ENCODE measurements at places on chromosomes 4 and X.

DNA sequence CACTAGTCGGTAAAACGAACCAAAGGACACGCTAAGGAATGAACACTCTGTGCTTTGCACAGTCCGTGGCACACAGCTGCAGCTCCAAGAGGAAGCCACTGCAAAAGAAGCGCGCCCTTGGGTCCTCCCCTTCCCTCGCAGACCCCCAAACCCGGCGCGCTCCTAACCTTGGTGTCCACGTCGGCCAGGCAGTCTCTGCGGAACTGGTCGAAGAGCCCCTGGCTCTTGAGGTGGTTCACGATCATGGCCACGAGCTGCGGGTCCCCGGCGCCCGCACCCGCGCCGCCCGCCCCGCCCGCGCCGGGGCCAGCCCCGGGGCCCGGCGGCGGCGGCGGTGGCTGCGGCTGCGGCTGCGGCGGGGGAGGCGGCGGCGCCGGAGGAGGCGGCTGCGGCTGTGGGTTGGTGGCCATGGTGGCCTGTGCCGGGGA, 333 bp downstream of the BOD1L1 start:
- DNase-seq: peak; percentile 52
- peaks cover 10% of the 10 kb centered on the region for H3K4me1 ChIP-seq
- H3K27me3 ChIP-seq: no peaks in the 10 kb centered on the region
- peak overlapping the region; percentile 83 for H3K4me3 ChIP-seq
- H3K27ac ChIP-seq: peak overlapping the region; percentile 91

DNA sequence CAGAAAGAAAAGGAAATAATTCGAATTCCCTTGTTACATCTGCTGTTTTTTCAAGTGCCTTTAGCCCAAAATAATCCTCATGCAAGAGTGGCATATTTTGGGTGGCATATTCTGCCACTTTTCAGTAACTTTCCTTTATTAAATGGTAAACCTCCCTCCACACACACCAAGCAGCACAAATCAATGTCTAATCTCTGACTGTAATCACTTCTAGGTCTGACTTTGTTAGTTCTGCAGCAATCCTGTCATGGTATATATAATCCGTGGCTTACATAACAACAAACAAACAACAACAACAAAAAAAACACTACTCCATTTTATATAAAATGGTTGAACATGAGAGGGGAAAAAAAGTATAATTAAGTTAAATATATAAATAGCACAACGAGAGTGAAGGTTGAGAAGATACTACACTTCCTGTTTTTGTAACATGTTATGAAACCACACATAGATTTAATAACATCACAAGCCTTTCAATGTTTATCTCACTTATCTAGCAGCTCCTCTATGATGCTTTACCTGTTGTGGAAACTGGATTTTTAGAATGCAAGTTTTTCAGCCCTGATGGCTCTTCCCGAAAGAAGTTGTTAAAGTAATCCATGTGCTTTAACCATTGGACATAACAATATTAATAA, 715.4 kb downstream of the GRXCR1 start:
- no peak for DNase-seq
- H3K27me3 ChIP-seq: no peaks in the 10 kb centered on the region
- no peaks in the 10 kb centered on the region for H3K36me3 ChIP-seq
- H3K4me3 ChIP-seq: no peak overlapping the region
- no peaks in the 10 kb centered on the region for H3K4me1 ChIP-seq

DNA sequence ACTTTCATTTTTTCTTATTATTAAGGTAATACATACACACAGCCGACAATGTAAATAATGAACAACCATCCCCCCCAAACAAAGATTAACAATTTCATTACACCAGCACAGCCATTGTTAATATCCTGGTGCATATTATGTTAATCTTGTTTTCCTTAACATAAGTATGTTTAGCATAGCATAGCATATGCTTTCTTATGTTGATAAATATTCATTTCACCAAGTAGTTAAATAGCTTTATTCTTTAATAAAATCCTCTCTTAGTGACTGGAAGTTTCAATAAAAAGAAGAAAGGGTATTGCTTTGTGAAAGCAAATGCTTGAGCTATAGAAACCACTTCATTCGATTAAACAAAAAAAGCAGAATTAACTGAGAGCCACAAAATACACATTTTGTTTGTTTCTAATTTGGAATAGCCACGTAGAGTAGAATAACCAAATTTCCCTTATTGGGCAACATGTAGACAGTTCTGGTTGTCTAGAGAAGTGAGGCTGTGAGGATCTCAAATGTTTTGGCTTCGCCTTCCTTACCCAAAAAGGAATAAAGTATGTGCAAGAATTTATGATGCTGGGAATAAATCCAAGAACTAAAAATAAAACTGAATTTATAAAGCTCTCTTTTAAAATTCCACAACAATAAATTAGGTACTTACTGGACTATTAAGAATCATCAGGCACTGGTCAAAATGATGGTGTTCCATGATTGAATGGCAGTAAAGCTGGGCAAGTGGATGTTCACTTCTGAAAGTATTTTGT, 118.0 kb downstream of the PDE5A start:
- no peak overlapping the region for H3K27ac ChIP-seq
- no peaks in the 10 kb centered on the region for H3K27me3 ChIP-seq
- DNase-seq: no peak
- H3K4me1 ChIP-seq: peaks cover under 1% of the 10 kb centered on the region
- H3K36me3 ChIP-seq: peaks cover 33% of the 10 kb centered on the region
- H3K4me3 ChIP-seq: no peak overlapping the region

DNA sequence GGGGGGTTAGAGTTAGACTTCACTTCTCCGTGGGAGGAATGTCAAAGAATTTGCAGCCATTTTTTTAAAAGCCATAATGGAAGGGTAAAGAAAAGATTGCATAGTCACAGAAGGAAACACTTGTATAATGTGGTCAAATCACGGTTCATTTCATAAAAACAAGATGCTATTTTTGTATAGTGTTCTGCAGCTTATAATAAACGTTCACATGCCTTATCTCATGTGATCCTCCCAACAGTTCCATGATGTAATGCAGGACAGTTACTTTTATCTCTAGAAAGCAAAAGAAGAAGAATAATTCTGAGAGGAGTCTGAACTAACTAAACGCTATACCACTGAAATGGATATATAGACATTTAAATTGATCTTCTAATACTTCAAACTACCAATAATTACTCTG, 71.3 kb upstream of the CAMK2D start:
- H3K27me3 ChIP-seq: no peaks in the 10 kb centered on the region
- no peaks in the 10 kb centered on the region for H3K4me1 ChIP-seq
- H3K27ac ChIP-seq: no peak overlapping the region
- no peak for DNase-seq
- no peaks in the 10 kb centered on the region for H3K36me3 ChIP-seq
- no peak overlapping the region for H3K4me3 ChIP-seq

DNA sequence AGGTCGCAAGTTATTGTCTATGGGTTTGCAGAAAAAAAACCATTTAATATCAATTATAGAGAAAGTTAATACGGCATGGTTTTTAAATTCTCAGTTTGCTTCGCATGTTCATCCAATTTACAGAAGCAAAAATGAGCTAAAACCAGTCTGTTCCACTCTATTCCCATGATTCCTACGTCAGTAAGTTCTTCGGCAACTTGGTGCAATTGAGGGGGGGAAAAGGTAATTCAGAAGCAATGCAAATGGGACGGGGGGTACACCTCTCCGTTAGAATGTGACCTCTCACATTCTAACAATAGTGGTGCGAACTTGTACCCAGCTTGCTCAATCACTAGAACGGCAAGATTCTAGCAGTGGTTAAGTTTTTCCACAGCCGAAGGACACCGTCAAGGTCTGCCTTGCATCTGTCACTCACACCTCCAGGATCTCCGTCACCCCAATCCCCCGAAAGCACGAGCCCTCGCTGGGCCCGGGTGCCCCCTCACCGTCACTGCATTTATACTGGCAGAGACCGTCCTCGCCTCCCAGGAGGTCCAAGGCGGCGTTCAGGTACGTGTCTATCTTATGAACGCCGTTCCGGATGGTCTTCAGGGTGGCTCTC, 653 bp downstream of the PLA2G12A start:
- H3K4me1 ChIP-seq: peaks cover 6% of the 10 kb centered on the region
- H3K36me3 ChIP-seq: no peaks in the 10 kb centered on the region
- no peak for DNase-seq
- no peaks in the 10 kb centered on the region for H3K27me3 ChIP-seq
- peak overlapping the region; percentile 74 for H3K4me3 ChIP-seq

DNA sequence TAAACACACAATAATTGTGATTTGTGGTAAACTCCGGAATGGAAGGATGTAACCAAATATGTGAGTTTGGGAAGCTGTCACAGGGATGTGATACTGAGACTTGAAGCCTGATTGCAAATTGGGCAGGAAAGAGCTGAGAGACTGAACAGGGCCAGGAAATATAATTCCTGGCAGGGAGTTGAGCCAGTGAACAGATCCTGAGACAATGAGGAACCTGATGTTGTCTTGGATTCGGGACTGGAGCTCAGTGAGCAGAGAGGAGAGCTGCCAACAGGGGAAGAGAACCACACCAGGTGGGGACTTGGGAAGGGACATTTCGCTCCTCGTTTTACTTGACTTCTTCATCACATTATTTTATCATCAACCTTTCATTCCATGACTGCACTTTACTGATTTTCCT, 386.0 kb downstream of the TLL1 start:
- no peaks in the 10 kb centered on the region for H3K27me3 ChIP-seq
- DNase-seq: no peak
- no peaks in the 10 kb centered on the region for H3K36me3 ChIP-seq
- H3K4me3 ChIP-seq: no peak overlapping the region

DNA sequence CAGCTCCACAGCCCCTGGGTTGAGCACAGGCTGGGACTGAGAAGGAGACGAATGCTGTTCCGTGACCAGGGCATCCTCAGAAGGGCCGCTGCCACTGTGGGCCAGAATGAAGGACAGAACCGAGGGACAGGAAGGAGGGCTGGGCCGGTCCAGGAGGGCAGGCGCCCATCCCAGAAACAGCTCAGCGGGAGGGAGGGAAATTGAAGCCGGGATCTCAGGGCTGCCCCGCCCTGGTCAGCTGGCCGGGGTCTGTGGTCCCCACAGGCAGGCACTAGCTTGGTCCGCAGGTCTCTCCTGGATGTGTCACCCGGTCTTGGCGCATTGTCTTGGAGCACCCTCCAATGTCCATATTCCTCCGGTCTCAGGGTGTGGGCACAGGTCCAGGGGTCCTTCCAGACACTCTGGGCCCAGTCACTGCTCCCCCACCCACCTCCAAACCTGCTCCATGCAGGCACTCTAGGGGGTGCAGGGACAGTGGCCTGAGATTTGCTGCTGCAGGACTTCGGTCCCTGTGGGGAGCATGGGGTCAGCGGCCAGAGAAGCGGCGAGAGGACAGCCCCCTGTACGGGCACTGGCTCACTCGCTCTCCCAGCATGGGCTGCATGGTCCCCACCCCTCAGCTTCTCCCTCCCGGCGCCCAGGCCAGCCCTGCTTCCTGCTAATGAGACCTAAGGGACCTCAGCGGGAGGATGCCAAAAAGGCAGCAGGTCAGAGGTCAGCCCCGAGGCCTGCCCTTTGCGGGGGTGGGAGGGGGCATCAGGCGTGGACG, 23.9 kb upstream of the MXD4 start:
- H3K36me3 ChIP-seq: no peaks in the 10 kb centered on the region
- no peak overlapping the region for H3K4me3 ChIP-seq
- H3K27me3 ChIP-seq: no peaks in the 10 kb centered on the region
- no peaks in the 10 kb centered on the region for H3K4me1 ChIP-seq

Data from large intestine (tissue), 12 donors.